ENCODE measurements at places on chromosomes 6 and 20. TPM values are rescaled to one million over a fixed set of nuclear protein-coding genes. Genes with fewer than 3 reads are reported as not detected.

SMLR1 gene
- total RNA-seq, result not detected

TSPO2 gene
- not detected for total RNA-seq

SLPI gene
- total RNA-seq, result 0.37 TPM

FKBP1C gene
- 4.7 TPM for total RNA-seq

BFSP1 gene
- 1.2 TPM for total RNA-seq

- no peak for DNase-seq
Measured at GRCh38 chr6:105561486-105561885, 158.6 kb upstream of the PREP start.

DNA sequence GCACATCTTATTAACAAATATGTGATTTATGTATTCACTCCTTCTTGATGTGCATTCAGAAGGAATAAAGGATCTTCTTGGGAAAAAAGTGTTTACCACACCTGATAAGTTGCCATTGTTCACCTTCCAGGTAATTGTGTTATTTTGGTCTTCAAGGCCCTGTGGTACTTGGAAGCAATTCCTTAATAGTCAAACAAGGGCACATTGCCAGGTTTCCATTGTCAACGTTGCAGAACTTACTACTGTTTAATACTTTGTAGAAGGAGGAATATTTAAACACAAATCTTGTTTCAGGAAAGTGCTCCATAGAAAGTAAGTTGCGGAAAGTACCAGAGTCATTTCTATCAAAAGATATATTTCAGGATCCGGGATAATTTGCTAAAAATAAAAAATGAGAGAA, 129.5 kb upstream of the SGK1 start:
- DNase-seq, result peak; percentile 20

DNA sequence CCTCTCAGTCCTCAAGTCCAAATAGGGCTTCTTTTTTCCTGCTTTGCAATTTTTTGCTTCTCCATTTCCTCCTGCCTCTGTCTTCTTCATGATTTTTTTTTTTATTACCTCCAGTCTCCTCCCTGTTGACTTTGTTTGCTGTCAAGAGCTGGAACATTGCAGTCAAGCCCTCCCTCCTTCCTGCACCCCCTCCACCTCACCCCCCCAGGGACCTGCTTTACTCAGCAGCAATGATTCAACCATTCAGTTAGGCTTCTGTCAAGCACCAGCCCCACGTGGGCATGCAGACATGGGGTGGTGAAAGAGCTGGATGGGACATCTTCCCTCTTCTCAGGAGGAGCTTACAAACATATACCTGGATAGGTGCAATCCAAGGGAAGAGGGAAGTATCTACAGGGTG, 142.4 kb downstream of the LRFN2 start:
- DNase-seq, result no peak

GRCh38 chr6:132087391-132087790, 136.2 kb upstream of the CCN2 start:
- no peak for DNase-seq

DNA sequence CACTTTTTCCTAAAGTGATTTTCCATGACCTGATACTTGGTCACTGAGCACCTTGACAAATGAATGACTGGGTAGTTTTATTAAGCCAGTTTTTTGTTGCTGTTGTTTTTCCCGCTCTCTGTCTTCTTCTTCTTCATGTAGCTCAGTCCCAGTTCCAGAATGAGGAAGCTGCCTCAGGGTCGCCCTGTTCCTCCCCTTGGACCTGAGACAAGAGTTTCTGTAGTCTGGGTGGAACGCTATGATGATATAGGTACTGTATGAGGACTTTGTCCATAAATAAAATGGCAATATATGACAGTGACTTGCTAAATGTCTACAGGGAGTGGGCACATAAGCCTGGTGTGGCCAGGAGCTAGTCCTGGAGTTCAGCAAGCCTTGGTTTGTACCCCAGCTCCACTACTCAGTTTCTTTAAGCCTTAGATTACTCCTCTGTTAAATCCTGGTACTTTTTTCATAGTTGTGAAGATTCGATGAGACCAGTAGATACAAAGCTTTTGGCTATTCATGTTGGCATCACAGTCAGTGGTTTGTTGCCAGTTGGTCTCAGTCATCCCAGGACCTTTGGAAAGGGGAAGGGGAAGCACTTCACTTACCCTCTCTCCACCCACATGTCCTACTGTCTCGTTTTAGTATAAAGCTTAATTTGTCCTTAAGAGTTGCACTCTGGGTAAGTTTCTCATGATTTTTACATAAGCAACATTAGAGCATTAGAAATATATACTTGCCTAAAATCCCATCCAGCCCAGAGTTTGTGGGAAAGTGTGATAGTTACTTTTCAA, 11.1 kb upstream of the ADIG start:
- DNase-seq, result no peak

GRCh38 chr6:8105791-8106190, 3.4 kb upstream of the EEF1E1 start:
- DNase-seq, result no peak

GRCh38 chr20:63463400-63464288, 8.8 kb downstream of the KCNQ2 start:
- no peak for DNase-seq

GRCh38 chr6:136371959-136372358, 82.3 kb upstream of the BCLAF1 start:
- no peak for DNase-seq

DNA sequence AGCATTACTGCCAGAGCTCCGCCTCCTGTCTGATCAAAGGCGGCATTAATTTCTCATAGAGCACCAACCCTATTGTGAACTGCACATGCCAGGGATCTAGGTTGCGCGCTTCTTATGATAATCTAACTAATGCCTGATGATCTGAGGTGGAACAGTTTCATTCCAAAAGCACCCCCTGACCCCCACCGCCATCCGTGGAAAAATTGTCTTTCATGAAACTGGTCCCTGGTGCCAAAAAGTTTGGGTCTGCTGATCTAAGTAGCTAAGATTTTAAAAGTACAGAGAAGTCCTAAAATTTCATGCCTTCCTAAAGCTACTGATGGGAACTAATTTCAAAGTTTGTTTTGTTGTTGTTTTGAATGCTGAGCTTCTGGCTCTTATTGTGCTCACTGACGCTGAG, 281.6 kb downstream of the PRL start:
- no peak for DNase-seq

DNA sequence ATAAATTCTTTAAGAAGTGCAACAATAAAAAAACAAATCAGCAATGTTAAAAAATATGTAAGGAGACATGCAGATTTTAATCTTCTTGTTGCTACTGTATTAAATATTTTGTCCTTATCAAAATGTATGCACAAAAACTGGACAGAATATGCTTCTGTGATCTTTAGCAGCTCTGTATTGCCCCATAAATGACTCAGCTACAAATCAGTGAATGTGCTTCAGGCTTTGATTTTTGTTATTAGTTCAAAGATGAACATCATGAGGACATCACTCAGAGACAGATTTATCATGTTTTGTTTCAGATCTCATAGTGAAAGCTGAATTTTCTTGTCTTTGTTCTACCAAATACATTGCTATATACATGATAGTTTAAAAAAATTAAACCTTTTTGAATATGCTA, 312.4 kb downstream of the GRIK2 start:
- no peak for DNase-seq

DNA sequence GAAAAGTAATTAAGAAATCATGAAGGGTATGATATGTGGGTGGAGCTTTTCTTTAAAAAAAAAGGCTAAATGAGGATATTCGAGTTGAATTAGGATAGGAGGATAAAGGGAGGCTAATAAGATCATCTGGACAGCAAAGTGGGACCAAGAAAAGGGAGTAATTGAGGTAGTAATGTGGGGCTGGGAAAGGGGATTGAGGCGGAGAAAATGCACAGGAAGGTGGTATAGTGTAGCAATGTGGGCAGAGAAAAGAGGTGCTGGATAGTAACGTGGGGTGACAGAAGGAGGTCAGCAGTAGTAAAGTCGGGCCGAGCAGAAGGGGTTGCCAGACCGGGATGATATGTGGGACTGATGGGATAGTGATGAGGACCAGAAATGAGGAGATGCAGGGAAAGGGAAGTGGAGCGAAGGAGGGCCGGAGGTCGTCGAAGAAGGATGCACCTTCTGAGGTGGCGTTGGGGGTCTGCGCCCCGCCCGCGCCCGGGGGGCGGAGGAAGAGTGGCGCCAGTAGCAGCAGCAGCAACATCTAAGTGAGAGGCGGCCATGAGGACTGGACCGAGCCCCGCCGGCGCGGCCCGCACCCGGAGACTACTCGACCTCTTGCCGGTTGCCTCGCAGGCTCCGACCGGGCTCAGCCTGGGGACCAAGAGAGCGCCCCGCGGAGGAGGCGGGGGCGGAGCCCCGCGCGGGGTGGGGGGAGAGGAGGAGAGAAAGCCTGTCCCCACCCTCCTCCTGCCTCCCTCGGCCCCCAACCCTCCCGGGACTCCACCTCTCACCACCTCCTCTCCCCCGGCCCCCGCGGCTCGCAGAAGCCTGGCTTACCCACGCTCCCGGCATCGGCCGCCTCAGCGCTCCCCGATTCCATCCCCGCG, 887 bp downstream of the GABBR1 start:
- DNase-seq, result peak; percentile 67

DNA sequence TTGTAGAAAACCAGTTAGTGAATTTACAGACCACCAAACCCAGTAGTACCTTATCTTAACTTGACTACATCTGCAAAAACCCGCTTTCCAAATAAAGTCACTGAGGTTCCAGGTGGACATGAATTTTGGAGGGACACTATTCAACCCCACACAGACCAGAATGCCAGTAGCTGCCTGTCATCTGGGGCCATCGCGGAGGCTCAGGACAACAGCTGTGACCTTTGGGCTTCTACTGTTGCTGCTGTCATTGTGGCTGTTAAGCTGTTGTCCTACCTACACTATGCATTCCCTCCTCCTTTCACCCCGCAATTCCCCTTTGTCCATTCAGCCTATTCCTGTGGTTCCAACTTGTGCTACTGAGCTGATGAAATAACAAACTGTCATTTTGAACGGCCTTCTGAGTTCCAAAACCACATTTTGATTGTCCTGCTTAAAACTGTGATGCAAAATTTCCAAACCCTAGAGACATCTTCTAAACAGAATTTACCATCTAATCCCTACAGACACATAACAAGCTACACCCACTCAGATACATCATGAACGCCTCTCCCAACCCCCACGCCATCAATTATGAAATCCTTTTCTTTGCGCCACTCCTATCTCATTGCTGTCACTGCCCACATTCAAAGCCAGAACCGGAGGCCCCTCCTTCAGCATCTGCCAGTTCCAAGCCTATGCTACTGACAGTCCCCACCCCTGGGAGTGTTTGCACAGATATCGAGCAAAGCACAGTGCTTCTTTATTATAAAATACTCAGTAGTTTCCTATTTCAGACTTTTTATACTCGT, 125.0 kb downstream of the C6orf118 start:
- DNase-seq, result peak; percentile 60

GRCh38 chr6:143135797-143136561, 75.3 kb downstream of the AIG1 start:
- no peak for DNase-seq

DNA sequence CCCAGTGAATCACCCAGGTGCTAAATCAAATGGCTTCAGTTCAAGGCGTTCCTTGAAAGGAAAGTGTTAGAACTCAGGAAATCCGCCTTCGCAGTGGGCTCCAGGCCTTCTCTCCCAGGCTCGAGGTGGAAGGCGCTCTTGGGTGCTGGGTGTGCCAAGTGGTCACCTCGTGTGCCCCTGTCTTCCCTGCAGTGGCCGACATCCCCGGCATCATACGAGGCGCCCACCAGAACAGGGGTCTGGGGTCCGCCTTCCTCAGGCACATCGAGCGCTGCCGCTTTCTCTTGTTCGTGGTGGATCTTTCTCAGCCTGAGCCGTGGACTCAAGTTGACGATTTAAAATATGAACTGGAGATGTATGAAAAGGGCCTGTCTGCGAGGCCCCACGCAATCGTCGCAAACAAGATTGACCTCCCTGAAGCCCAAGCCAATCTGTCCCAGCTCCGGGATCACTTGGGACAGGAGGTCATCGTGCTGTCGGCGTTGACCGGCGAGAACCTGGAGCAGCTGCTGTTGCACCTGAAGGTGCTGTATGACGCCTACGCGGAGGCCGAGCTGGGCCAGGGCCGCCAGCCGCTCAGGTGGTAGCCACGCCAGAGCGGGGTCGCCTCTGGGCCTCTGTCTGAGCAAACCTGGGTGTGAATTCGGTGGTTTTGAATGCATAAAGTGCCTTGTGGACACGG, 17.8 kb downstream of the MTG2 start:
- no peak for DNase-seq

GRCh38 chr6:87027021-87027420, 67.9 kb downstream of the CGA start:
- no peak for DNase-seq
